ENCODE measurements at places on chromosomes 12 and 14.

DNA sequence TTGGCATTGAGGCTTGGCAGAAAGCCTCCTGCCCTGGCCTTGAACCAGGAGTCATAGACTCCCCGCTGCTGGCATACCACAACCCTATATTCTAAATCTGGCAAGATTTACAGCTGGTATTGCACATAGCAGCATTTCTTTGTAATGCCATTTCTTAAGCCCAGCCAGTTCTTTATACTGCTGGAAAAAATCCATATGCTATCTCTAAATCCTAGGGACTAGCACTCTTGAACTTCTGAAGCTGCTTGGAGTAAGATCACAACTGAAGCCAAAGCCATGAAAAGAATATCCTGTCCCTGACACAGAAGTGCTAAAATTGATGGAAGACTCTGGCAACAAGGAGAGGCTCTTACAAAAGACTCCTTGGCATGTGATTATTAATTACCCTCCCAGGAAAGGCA, 89.3 kb downstream of the KCNC2 start:
- no peak for DNase-seq

GRCh38 chr12:94815958-94816357, 165.6 kb upstream of the TMCC3 start:
- DNase-seq: no peak

GRCh38 chr12:80704420-80704819, 3.0 kb upstream of the MYF6 start:
- no peak for DNase-seq

- DNase-seq: peak; percentile 51
Observed at GRCh38 chr12:57008178-57008577, 1.8 kb upstream of the ZBTB39 start.

- no peak for DNase-seq
Observed at GRCh38 chr12:32264961-32265360, 134.4 kb upstream of the FGD4 start.

DNA sequence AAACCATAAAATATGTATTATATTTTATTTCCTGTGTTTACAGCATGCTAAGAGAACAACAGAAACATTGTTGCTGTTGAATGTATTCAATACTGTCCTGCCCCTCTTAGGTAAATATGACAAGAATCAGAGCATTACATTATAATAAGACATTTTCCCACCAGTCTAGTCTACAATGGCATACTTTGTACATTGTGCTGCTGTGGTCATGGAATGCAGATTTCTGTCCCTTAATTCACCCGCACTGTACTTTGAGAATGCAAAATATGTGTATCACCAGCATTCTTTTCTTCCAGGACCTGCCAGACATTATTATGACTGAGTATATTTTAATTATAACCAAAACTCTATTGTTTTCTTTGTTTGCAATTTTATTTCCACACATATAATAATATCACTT, 16.5 kb upstream of the OR10AD1 start:
- DNase-seq: no peak

- no peak for DNase-seq
Observed at GRCh38 chr14:67784244-67784823, 32.1 kb downstream of the ZFYVE26 start.

- no peak for DNase-seq
Observed at GRCh38 chr14:91243074-91243471, 1.4 kb downstream of the GPR68 start.

DNA sequence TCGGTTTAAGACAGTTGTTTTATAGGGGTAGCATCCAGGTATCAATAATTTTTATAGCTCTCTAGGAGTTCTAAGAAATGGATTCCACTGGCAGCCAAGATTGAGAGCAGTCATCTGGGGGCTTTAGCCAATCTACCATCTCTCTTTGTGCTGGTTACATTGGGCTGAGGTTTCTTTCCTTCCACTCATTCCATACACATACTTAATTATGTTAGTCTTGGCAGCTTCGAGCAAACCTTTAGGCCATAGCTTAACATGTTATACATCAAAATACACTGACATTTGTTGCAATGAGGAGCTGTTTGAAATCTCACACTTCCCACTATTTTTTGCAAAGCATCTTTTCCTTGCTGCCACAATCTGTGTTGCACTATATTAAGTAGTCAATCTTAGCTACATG, 63.1 kb downstream of the ARMH4 start:
- DNase-seq: no peak

DNA sequence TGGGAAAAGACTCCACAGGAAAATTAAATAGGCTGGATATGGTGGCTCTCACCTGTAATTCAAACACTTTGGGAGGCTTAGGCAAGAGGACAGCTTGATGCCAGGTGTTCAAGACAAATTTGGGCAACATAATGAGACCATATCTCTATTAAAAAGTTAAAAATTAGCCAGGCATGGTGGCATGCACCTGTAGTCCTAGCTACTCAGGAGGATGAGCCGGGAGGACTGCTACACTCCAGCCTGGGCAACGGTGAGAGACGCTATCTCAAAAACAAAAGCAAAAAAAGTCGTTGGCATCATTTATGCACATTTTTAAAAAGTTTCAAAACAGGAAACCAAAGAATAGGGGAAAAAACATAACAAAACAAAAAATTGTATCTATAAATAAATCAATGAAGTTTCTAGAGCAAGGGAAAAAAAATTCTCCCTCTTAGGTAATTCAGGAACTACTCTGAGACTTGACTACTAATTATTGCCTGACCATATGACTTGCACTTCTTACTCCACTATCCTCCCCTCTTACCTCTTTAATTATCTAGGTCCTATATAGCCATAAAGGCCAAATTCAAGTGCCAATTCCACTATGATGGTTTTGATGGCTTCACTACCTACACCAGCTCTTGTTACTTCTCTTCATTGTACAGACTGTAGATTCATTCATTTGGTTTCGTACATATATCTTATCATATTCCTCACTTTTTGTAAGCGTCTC, 1.6 kb downstream of the METTL3 start:
- DNase-seq: no peak

- DNase-seq: peak; percentile 66
Observed at GRCh38 chr14:51979088-51979709, 10.1 kb upstream of the RTRAF start.

- DNase-seq: peak; percentile 16
Observed at GRCh38 chr14:106210650-106211049, 684.3 kb downstream of the TMEM121 start.

DNA sequence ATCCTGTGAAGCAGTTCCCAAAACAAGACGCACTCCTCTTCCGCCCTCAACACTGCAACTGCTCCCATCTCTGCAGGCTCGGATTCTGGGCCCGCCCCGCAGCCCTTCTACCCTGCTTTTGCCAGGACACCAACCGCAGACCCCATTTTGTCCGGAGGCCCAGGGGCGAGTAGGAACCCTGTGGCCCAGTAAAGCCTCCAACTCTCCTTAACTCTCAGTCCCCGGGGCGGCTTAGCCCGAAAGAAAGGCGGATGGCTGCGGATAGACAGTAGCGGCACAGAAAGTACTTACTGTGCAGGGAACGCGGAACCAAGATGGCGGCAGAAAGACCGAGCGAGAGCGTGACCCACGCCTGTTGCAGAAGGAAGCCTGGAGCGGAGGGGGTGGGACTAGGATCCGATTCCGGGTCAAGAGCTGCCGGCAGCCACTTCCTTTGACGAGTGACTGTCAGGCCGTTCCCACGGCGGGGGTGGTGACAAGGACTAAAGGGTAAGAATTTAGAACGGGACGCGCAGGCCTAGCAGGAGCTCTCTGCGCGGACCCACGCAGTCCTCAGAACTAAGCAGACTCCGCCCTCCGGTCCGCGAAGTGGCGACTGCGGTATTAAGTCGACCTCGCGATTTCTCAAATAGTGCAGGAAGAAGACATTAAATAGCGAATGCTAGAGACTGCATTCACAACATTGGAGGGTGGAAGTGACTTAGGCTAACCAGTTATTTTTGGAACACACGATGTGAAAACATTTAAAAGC, at the start of gene NACA:
Gene NACA (minus strand): TSS at position 328 of the 751 bp plus-strand sequence. CDS start 778 bp downstream, outside the sequence.
- peak; percentile 97 for DNase-seq

- no peak for DNase-seq
Observed at GRCh38 chr12:46659824-46660223, 166.0 kb downstream of the SLC38A4 start.

DNA sequence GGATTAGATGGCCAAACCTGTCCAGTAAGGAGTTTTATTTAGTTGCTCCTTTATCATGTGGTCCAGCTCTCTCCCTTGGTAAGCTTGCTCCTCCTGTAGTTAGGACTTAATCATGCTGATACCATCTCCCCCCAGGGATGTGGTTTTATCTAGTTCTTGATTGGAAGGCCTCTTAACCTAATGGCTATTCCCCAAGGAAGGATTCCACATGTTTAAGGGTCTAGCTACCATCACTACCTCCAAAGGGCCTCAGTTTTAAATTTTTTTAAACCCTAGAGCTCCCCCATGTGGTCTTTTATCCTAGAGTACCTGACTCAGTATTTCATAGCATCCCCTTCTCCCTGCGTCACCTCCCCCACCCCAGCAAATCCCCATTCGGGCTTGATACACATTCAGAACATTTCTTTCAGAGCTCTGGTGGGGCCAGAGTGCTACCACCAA, 22.5 kb downstream of the MAP3K12 start:
- DNase-seq: no peak

GRCh38 chr12:74515849-74516248, 21.8 kb upstream of the ATXN7L3B start:
- no peak for DNase-seq
